ENCODE measurements at places on chromosomes 12 and 14.

DNA sequence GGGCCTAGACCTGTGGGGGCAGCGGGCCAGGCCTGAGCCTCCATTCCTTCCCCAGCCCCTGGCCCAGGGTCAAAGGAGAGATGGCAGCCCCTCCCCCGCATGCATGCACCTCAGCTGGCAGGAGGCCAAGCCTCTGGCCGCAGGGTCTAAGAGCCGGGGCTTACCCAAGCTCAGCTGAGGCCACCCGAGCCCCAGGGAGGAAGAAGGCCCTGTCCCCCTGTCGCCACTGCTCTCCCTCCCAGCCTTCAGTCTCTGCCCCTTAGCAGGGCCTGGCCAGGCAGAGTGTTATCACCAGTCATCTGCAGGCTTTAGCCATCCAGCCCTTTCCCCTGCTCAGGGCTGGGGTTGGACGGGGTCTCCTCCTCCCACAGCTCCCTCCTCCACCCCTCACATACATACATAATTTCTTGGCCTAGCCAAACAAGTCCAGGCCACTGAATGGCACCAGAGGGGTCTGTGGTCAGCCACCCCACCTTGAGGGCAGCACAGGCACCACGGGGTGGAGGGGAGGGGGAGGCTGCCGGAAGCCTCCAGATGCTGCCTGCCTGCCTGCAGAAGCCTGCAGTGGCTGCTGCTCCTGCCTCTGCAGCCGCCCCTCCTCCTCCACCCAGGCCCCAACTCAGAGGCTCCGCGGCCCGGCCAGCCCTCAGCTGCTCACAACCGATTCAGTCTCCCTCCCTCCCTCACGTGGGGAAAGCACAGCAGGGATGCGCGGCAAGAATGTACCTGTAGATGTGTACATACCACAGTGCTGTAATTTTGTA, 22.8 kb downstream of the RAB35 start:
- no peak for DNase-seq

DNA sequence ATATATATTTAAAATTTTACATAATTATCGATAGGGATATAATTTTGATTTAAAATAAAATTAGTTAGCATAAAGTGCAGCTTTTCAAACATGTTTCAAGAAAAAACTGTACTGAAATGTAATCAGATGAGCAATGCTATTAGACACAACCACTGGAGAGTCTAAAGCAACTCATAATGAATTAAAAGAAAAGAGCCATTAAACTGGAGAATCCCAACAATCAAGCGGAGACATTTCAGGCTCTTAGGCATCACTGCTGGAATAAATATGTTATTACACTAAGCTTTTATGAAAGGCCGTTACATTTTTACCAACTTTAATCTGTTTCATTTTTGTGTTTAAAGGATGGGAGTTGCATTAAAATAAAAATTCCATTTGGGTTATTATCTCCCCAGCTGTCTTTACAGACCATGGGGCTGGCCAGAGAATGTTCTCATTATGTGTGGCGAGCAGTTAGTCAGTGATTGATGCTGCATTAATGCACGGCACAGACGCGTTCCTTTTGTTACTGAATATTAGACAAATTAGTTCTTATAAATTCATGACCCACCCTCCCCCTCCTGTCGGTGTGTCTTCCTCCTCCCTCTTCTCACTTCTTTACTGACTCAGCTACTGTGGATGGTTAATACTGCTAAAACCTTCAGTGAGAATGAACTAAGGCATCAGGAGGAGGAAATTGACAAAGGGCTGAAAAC, 156.8 kb downstream of the PDZRN4 start:
- no peak for DNase-seq

DNA sequence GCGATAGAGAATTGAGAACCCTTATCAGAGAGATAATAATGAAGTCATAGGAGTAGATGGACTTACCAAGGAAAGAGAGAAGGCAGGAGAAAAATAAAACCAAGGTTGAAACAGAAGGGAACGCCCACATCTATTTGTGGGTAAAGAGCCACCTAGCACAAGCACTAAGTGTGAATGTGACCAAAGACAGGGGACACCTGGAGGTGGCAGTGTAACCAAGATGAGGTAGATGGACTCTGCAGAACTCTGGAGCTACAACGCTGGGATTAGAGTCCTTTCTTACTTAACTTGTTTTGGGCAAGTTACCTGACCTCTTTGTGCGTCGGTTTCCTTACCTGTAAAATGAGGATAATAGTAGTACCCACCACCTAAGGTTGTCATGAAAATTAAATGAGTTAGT, 101.9 kb downstream of the SLC5A8 start:
- DNase-seq = no peak

DNA sequence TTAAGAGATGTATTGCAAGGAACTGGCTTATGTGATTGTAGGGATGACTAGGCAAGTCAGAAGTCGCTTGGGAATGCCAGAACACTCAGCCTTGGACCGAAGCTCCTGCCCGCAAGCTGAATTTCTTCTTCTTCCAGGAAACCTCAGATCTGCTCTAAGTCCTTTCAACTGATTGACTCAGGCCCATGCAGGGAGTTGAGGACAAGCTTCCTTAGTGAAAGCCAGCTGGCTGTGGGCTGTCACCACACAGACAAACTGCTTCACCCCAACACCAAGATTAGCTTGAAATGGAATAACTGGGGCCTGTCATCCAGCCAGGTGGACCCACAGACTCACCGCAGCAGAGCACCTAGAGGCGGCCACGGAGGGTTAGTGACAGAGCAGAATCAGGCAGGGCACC, 24.7 kb downstream of the BDKRB2 start:
- no peak for DNase-seq

GRCh38 chr14:105067140-105067968, 2.1 kb upstream of the GPR132 start:
- DNase-seq = peak; percentile 63

DNA sequence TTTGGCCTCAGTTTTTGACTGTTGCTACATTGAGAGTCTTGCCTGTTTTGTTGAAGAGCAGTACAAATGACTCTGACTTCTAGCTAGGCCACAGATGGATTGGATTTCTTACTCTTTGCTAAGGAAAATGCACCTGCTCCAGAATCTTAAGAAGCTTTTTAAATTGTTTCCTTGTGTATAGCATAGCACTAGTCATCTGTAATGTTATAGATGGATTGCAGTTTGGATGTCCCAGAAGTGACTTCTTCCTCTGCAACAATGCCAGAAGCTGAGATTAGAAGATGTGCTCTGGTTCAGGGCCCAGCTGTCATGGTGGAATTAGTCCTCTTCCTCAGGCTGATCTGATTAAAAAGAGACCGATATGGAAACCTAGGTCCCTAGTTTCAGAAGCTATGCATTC, 67.9 kb downstream of the DAAM1 start:
- DNase-seq = no peak

All from CD4-positive, alpha-beta T cell treated with Interleukin-12 subunit alpha and Interleukin-12 subunit beta, for 1 hour (primary cell).